ENCODE measurements at places on chromosomes 1 and 21. TPM values are rescaled to one million over a fixed set of nuclear protein-coding genes. Genes with fewer than 3 reads are reported as not detected.

Gene KIRREL1
- total RNA-seq = 20.6 TPM

Gene AMPD1
- not detected for total RNA-seq

Gene TRNP1
- 16.4 TPM for total RNA-seq

Gene CHAF1B
- 1.6 TPM for total RNA-seq

GRCh38 chr1:246265481-246265880 is 241.6 kb downstream of the SMYD3 start:
- DNase-seq = no peak

- DNase-seq = no peak
Observed at GRCh38 chr1:53270873-53271272, 32.6 kb upstream of the MAGOH start.

DNA sequence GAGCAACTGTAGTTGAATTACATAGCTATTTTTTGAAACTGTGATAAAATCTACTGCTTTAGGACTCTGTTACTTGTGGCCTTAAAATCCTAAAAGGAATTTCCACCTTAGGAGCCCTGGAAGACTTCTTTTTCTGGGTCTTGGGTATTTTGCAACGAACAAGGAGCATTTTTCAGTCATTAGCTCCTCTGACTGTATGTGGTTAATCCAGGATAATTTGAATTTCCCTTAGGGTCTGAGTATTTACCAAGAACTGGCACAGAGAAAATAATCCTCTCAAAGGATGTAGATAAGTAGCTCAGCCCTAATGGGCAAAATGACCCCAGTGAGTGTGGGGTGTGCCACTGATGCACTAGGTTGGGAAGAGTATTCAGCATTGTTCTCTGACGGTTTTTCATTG is 170.4 kb downstream of the VAV3 start:
- no peak for DNase-seq

DNA sequence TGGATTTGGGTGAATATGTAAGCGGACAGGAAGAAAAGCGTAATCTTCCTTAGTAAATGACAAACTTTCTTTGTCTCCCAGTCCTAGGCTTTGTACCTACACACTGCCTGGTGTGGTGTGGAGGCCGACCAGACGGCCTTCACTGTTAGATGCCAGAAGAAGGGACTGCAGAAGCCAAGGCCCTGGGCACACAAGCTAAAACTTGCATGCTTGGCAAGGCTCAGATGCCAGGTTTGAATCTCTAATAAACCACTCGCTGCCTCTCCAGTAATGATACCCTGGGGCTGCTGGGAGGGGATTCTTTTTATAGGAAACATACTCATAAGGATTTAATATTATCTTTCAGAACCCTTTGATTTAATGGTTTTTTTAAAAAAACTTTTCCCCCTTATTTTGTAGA is 263.8 kb downstream of the PTPRC start:
- DNase-seq = no peak

DNA sequence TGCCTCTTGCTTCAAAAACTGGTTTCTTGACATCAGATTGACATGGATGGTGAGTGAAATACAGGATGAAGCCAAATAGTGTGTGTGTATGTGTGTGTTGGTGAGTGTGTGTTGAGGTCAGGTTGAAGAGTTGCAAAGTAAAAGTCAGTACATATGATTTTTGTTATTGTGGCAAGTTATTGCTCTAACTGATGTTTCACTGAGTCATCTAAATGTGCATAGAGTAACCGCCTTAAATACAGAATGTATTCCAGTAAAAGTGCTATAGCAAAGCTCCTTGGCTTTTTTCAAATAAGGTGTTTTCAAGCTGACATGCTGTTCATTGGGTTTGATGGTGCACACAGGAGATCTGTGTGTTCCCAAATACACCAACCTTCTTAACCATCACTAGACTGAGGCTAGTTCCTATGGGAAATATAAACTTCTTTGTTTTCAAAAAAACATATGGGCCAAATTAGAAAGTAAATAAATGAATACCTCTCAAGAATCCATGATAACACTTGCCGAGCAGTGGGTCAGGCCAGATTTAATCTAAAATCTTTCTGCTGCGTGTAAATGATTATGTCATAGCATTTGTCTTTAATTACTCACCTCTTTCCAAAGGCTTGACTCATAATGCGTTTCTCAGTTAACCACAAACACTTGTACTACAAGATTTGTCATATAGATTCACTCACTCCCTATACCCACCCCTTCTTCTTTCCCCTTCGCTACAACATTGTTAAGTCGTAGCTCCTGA is 151.1 kb downstream of the LYPLAL1 start:
- no peak for DNase-seq

GRCh38 chr1:34408011-34408410 is 231.3 kb downstream of the C1orf94 start:
- DNase-seq = no peak

- peak; percentile 43 for DNase-seq
Observed at GRCh38 chr1:119732465-119733168, 20.9 kb downstream of the PHGDH start.

GRCh38 chr1:183806125-183806524 is 1.2 kb downstream of the RGL1 start:
- no peak for DNase-seq

Measured in occipital lobe (tissue), 3 donors.